ENCODE measurements at places on chromosomes 4 and X.

DNA sequence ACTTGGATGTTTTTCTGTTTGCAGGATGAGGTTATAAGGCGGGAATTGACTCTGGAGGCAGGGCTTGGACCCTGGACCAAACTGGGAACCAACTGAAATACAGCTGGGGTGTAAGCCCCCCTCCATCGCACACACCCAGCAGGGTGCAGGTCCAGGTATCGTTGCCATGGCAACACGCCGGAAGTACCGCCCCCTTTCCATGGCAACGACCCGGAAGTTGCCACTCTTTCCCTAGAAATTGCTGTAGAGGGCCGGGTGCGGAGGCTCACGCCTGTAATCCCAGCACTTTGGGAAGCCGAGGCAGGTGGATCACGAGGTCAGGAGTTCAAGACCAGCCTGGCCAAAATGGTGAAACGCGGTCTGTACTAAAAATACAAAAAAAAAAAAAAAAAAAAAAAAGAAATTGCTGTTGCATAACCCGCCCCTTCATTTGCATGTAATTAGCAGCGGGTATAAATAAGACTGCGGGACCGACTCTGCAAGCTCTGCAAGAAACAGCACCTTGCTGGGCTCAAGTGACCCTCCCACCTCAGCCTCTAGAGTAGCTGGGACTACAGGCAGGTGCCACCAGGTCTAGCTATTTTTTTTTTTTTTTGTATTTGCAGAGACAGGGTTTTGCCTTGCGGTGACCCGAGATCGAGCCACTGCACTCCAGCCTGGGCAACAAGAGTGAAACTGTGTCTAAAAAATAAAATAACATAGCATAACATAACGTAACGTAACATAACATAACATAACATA, 139.6 kb downstream of the CRLF2 start:
- DNase-seq = no peak

GRCh38 chrX:110042496-110042895, 39.6 kb downstream of the TMEM164 start:
- DNase-seq = peak; percentile 52

DNA sequence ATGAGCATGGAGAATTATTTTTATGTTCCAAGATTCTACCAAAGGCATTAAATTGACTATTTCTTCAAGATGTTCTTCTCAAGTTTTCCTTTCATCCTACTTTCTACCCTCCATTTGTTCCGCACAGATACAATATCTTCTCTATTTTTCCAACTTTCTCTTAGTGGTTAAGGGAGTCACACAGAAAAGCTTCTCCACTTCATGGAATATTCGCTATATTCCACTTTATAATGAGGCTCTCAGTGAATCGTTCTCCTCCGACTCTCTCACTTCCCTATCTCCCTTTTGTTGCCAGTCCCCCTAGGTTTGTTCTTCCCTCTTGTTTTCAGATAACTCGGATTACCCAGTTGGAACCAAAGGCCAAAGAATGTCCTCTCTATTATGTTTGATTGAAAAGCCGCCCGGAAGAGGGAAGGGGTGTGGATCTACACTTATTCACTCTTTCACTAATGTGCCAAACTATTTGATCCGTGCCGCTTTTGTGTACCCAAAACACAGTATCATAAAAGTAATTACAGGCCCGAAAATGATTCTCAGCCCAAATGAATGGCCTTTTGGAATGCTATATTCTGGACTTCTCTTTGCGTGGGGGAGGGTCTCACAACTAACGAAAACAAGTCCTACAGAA, 1.2 kb downstream of the SH3D19 start:
- DNase-seq = no peak

- DNase-seq = peak; percentile 29
These were observed 204.4 kb downstream of the ZNF330 start for GRCh38 chr4:141425124-141425523.

- no peak for DNase-seq
These were observed 7.9 kb downstream of the OGT start for GRCh38 chrX:71540801-71541200.

GRCh38 chr4:8118035-8118434, 40.6 kb downstream of the ABLIM2 start:
- no peak for DNase-seq

- peak; percentile 90 for DNase-seq
These were observed 238.1 kb downstream of the ARAP2 start for GRCh38 chr4:36006226-36006625.

- DNase-seq = no peak
These were observed 1389.4 kb downstream of the C4orf33 start for GRCh38 chr4:130485371-130485770.

GRCh38 chr4:169621731-169622492, 1.5 kb downstream of the CLCN3 start:
- peak; percentile 85 for DNase-seq

DNA sequence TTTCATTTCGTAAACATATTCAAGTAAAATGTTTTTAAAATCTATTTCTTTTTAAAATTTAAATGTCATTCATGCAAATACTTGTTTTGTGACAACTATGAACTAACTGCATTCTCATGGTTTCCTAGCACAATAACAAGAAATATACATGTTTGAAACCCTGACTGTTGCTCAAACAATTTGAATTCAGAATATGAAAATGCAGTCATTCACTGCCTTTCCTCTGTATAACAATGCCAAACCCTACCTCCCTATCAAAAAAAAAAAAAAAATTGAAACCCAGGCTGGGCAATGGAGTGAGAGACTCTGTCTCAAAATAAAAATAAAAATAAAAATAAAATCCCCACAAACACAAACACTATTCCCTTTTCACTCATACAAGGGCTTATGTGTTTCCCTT, 42.1 kb downstream of the MAB21L2 start:
- DNase-seq = no peak

GRCh38 chr4:3414421-3415279, 27.1 kb upstream of the HGFAC start:
- DNase-seq = no peak

DNA sequence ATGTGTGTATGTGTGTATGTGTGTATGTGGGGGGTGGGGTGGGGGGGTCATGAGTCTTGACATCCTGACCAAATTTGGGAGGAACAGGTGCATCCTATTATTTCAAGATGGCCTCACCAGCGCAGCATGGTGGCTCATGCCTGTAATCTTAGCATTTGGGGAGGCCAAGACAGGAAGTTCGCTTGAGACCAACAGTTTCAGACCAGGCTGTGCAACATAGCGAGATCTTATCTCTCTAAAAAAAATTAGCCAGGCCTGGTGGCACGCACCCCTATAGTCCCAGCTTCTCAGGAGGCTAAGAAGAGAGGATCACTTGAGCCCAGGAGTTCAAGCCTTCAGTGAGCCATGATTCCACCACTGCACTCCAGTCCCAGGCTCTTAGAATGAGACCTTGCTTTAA, 47.0 kb upstream of the DHRSX start:
- no peak for DNase-seq

Data from ELR (cell line).